Brain (organoid and tissue), 16 donors: ENCODE measurements at places on chromosomes 2 and 18.

GRCh38 chr18:29147944-29148343, 971.0 kb upstream of the CDH2 start:
- peak; percentile 32 for DNase-seq

DNA sequence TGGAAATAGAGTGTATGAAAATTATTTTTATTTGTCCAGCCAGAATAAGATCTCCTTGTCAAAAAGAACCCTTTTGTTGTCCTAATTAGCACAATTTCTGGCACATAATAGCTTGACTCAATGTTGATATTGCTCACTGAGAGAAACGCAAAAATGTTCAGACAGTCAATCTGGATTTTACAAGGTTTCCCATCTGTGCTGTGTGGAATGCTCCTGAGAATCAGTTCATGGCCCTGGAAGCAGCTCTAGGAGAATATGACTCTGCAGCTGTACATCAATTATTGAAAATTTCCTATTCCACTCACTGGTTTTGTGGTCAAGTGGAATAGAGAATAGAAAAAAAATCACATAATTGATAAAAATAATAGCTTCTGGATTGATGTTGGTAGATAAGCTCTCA, 1582.9 kb upstream of the NXPH2 start:
- no peak for DNase-seq

- no peak for DNase-seq
These were observed 18.7 kb downstream of the NBEAL1 start for GRCh38 chr2:203033395-203033794.

GRCh38 chr18:73318739-73319479, 451.1 kb upstream of the NETO1 start:
- no peak for DNase-seq

DNA sequence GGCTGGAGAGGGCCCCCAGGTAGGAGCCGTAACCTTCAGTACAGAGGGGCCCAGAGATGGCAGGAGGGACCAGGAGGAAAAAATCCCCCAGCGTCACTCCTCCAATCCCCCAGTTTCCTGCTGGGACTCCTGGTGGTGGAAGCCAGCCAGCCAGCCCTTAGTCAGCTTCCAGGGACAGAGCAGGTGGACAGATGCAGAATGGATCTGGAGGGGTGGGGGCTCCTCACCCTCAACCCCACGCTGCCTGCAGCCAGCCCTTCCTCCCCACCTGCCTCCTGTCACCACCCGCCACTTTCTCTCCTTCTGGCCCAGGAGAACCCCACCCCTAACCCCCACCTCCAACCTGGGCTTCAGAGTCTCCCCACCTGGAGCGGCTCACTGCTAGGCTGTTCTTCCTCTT, 21.1 kb downstream of the EMX1 start:
- no peak for DNase-seq

- no peak for DNase-seq
These were observed 226.5 kb downstream of the IRS1 start for GRCh38 chr2:226573158-226573557.

DNA sequence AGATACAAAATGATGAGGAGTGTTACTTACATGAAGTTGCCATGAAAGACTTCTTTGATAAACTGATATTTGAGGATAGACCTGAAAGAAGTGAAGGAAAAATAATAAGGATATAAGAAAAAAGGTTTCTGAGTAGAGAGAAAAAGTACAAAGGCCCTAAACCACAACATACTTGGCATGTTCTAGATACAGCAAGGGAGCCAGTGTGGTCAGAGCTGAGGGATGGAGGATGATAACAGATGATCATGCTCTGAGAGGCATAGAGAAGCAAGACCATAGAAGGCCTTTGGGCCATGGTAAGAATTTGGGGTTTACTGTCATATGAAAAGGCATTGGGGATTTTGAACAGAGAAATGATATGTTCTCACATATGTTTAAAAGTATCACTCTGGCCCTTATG, 424.1 kb upstream of the CHST9 start:
- no peak for DNase-seq

DNA sequence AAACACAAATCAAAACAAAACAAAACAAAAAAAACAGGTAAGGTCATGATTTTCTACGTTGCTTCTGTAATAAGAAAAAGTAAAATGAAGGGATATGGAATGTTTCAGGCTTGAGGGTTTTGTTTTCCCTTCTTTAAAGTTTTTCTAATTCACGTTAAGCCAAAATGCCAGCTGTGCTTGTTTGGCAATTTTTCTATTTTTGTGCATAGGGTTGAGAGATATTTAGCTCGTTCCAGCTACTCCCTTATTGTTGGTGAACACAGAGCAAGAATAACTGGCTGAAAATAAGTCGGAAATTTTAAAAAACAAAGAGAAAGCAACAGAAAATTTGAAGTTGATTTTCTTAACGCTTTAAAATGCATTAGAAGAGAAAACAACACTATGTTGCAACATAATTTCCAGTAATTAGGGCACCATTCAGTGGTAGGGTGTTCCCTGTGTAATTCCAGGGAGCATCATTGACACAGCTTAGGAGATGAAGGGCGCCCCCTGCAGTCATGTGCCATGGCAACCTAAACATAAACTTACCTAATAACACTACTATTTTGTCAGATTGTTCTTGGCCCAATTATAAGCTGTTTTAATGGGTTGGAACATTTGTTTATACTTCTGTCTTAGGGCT, 99.5 kb downstream of the DTNA start:
- DNase-seq, result no peak

- no peak for DNase-seq
These were observed 24.6 kb downstream of the TRIB2 start for GRCh38 chr2:12741380-12741779.

DNA sequence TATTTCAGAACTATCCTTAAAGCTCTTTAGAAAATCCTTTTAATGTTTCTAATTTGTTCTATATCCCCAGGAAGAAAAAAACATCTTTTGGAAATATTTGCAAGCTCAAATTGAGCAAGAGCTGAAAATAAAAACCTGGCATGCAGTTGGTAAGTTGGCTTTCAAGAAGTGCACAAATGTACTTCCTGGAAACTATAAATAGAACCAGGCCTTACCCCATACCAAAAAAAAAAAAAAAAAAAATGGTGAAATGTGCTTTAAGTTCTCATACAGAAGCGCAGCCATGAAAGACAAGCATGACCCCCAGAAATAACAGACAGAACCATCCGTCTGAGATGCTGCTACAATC, 178.5 kb downstream of the HDAC4 start:
- no peak for DNase-seq

GRCh38 chr2:120465989-120466703, 120.2 kb downstream of the INHBB start:
- peak; percentile 81 for DNase-seq

GRCh38 chr2:88133875-88134274, 6.0 kb upstream of the FABP1 start:
- no peak for DNase-seq

DNA sequence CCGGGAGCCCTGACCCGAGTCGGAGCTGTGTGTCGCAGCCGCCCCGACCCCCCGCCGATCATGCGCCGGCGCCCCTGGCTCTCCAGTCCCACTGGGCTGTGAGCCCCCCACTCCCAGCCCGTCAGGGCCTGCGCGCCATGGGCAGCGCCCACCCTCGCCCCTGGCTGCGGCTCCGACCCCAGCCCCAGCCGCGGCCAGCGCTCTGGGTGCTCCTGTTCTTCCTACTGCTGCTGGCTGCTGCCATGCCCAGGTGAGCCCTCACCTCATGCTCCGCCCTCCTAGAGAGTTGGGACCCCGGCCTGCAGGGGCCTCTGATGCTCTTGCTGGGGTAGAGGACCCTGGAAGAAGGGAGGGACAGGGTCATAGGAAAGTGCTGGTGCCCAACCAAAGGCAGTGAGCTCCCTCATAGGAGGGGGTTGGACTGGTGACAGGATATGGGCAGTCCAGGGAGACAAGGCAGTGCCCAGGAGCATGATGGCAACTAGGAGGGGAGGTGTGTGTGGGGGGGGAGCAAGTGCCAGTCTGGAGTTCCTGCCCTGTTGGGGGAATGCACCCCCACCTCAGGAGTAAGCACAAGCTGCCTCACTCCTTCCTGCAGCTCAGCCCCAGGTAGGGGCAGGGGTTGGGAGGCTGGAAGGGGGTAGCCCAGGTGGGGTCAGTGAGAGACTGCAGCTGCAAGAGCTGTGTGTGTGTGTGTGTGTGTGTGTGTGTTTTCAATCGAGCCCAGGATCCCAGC, 375 bp downstream of the WNT10A start:
- DNase-seq, result no peak

DNA sequence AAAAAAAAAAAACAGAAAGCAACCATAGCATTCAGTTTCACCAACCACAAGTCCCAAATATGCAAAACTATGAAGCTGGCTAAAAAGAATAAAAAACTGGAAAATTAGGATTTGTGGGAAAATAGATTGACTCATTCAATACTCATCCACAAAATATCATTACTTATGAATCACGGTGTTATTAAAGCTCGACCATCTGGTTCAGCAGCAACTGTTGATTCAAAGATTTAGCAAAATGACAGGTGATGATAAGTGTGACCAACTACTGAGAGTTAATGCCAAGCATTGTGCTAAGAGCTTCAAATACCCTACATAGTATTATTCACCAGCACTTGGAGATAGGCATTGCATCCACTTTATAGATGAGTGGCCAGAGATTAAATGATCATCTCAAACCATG, 26.2 kb upstream of the XDH start:
- DNase-seq, result no peak

DNA sequence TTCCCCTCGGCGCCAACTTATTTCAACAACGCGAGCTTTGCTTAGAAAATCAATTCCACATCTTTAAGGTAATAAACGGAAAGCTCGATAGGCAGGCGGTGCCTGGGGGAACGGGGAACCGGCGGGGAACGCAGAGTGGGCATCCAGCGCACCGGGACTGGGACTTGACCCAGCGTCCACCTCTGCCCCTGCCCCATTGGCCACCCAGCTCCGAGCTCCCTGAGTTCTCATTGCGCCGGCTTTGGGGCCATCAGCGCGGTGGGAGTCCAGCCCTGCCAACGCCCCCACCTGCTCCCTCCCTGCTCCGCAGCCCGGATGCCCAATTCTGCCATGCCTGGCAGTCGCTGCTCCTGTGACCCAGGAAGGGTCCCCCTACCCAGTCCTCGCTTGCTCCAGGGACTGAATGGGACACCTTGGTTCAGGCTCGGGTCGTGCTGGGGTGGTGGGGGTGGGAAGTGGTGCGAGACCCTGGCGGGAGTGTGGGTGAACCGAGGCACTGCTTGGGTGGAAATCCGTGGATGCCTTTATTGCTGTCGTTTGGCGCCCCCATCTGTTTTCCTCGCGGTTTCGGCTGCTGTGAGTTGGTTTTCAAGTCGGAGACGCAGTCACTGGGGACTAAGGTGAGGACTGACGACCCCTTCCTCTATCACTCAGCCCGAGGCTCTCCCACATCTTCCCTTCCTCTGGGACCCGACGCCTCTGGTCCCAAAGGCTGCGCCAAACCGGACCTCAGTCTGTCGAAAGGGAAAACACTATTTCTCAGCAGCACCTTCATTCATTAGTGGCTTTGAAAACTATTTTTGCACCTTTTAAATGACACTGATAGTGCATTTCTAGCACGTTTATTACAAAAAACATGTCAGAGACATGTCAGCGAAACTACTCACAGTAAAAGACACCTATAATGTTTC, 2.4 kb upstream of the EVX2 start:
- peak; percentile 90 for DNase-seq

GRCh38 chr2:85888020-85888683, 638 bp downstream of the ST3GAL5 start:
- DNase-seq, result peak; percentile 67
